Glomerular endothelial cell (primary cell): ENCODE measurements at places on chromosomes 2 and 18. TPM values are rescaled to one million over a fixed set of nuclear protein-coding genes. Genes with fewer than 3 reads are reported as not detected.

The DPYSL5 gene
- total RNA-seq = not detected in 2 replicates

The SLC35G4 gene
- not detected in 2 replicates for total RNA-seq

The SPATA3 gene
- total RNA-seq = not detected in 2 replicates

The IKZF2 gene
- total RNA-seq = 0.92 and 3.3 TPM in 2 replicates

GRCh38 chr18:73679941-73680712, 467.5 kb downstream of the FBXO15 start:
- DNase-seq = no peak

- DNase-seq = no peak
Observed at GRCh38 chr2:215606219-215606618, 170.4 kb upstream of the FN1 start.

The SLC4A3 gene
- total RNA-seq = 2.0 TPM in 2 replicates

The RGPD3 gene
- total RNA-seq = 0.05 and 0.29 TPM in 2 replicates

The GAD1 gene
- 0.35 TPM in 1 of 2 replicates, not detected in the other for total RNA-seq

DNA sequence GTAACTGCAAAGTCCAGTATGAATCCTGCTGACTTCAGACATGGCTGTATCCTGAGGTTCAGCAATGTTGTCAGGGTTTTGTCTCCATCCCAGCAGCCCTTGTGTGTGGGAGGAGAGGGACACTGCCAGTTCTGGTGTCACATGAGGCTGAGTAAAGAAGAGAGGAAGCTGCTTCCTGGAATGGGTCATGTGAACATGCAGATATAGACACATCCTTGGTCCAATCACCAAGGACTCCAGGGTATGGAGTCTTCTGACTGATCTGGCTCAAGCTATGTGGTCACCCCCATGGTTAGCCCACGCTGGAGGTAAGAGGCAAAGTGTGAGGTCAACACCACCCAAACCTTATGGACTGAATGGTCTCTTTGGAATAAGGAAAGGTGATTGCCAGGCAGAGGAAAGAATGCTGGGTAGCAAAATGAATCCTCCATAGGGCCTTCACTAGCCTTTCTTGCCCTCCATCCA, 134.4 kb upstream of the SLC1A4 start:
- no peak for DNase-seq

- DNase-seq = no peak
Observed at GRCh38 chr2:150357770-150358467, 129.5 kb downstream of the RND3 start.

- no peak for DNase-seq
Observed at GRCh38 chr2:169036736-169037440, 5.8 kb upstream of the ABCB11 start.

- DNase-seq = no peak
Observed at GRCh38 chr2:46086578-46087070, 210.6 kb upstream of the EPAS1 start.

The COPS8 gene
- total RNA-seq = 116 and 133 TPM in 2 replicates

- DNase-seq = no peak
Observed at GRCh38 chr2:191113761-191114160, 37.0 kb downstream of the STAT4 start.
